ENCODE measurements at places on chromosomes 11 and 22. TPM values are rescaled to one million over a fixed set of nuclear protein-coding genes. Genes with fewer than 3 reads are reported as not detected.

DNA sequence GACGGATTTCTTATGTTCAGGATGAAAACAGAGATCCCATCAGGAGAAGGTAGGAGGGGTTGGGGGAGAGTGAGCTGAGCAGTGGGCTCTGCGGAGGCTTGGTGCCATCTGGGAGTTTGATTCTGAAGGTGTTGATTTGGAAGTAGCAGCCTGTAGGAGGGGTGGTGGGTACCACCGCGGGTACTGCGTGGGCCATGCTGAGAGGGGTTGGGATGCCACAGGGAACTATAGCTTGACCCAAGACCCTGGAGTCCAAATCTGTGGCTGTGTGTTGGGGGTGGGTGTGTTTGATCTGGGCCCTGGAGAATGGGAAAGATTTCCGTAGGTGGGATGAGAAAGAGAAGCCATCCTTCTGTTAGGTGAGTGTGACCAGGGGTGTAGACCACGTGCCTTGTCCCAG is 5.0 kb downstream of the INCENP start:
- DNase-seq, result no peak

DNA sequence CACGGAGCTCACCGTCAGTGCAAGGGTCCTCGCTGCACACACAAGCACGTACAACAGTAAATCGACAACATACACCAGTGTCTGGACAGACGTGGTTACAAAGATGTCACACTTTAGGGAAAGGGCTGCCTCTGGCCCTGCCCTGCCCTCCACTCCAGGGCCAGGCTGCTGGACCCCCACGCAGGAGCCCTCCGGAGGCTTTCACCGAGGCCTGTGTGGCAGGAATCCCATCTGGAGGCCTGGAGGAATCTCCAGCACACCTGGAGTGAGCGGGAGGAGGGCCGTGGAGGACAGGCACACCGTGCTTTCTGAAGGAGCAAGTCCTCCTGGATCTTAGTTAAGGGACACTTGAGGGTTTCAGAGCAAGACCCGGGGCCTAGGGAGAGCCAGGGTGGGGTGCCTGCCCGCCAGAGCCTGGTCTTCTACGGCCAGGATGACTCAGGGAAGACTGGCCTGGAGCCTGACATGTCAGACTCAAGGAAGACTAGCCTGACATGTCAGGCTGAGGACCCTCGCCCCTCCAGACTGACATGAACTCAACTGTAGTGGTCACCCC is 2.1 kb upstream of the PIM3 start:
- DNase-seq, result peak; percentile 44

GRCh38 chr11:69979632-69980031 is 98.5 kb upstream of the ANO1 start:
- DNase-seq, result no peak

- DNase-seq, result peak; percentile 66
Measured at GRCh38 chr11:2929531-2929949, 320 bp upstream of the PHLDA2 start.

- no peak for DNase-seq
Measured at GRCh38 chr11:59273373-59273841, 60.7 kb upstream of the MPEG1 start.

Gene TIMP3
- 65.0 TPM for total RNA-seq

Gene SULT4A1
- total RNA-seq, result not detected

DNA sequence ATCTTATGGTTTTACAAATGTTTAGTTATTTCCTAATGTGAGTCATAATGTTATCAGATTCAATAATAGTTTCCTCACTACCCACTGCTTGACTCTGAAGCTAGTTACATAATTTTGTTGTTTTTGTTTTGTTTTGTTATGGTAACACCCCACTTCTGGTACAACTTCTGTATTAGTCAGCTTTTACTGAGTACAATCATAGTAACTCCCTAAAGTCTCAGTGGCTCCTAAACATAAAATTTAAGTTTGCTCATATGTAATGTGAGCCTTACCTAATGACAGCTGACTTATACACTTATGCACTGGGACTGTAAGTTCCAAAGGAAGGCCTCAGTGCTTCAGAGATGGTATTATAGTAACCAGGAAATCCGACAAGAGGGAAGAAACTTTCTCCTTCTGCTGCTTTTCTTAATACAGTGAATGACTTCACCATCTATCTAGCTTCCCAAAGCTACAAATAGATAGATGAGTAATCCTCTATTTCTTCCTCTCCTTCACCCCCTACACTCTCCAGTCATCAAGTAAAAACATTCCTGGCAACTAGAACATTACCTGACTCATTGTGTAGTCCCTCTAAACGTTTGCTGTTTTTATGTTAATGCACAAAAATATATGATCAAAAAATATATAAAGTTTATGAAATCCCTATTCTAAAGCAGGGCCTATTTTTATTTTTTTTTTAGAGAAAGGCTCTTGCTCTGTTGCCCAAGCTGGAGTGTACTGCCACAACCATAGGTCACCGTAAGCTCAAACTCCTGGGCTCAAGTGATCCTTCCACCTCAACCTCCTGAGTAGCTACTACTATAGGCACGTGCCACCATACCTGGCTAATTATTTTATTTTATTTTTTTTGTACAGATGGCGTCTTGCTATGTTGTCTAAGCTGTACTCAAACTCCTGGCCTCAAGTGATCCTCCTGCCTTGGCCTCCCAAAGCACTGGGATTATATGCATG is 563.0 kb downstream of the SOX6 start:
- DNase-seq, result no peak

GRCh38 chr11:2383852-2384804 is 7.0 kb downstream of the CD81 start:
- peak; percentile 32 for DNase-seq

- DNase-seq, result peak; percentile 29
Measured at GRCh38 chr22:48456449-48456848, 1371.2 kb downstream of the BRD1 start.

Gene RASSF10
- 0.34 TPM for total RNA-seq

DNA sequence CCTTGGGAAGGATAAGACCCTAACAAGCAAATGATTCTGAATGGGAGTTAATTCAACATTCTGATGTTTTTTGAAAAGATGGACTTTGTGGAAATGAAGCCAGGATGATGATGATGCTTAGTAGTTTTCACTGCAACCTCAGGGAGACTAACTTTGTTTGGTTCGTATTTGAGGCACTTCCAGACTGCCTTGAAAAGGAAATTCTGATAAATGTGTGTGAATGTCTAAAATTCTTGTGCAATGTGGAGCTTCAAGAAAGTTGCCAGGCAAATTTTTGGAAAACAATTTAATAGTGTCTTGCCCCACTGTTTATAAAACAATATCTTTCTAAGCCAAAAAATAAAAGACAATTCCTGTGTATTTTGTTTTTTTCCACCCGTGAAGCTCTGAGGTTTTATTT is 11.2 kb upstream of the NAV2 start:
- DNase-seq, result no peak

Gene DAGLA
- 1.9 TPM for total RNA-seq

Gene LRRC4C
- total RNA-seq, result 0.30 TPM

Gene SCGB2A2
- not detected for total RNA-seq

Gene TMPRSS4
- not detected for total RNA-seq

- DNase-seq, result no peak
Measured at GRCh38 chr11:33207408-33207985, 46.2 kb upstream of the CSTF3 start.

Gene CAPN5
- 0.88 TPM for total RNA-seq

DNA sequence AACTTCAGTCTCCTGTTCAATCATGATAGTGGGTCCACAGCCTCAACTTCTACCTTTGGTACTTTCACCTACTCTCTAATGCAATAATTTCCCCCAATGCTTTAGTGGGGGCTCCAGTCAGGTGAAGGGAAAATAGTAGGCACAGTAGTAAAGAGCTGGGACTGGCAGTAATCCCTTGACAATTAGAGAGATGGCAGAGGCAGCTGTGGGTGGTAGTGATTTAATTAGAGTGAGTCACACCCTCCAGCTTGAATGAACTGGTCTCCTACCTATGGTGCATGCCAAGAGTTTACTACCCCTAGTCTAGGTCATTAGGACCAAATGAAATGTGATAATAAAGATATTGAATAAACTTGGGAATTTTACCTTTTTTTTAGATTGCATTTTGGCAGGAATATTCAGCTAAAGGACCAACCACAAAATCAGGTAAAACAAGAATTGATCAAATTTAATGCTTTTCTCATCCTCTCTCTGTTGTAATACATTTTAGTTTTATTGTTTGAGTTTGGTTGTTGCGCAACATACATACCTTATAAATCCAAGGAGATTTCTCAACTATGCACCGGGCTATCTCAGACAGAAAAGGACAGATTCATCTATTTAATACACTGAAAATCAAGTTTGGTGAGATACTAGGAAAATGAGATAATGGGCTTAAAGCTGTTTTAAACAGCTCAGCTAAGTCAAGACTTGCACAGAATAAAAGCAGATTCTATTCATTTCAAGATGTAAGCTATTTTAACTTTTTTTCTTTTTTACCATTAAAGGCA is 9.0 kb downstream of the PRRG4 start:
- DNase-seq, result no peak

GRCh38 chr11:126366064-126366822 is 10.8 kb downstream of the ST3GAL4 start:
- no peak for DNase-seq

Gene CBLIF
- not detected for total RNA-seq

DNA sequence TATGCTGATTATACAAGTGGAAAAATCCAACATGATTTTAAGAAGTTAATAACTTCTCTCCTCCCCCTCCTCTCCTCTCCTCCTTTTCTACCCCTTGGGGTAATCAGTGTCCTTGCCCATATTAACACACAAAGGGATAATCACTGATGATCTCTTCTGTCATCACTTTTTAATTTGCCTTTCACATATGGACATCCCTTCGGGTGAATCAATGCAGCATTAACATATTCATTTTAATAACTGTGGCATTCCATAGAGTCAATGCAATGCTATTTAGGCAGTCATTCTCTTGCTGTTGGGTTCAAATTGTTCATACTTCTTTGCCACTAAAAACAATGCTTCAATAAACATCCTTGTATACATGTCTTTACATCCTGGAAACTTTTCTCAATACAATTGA is 42.9 kb upstream of the GLYATL2 start:
- no peak for DNase-seq

GRCh38 chr11:33694346-33695050 is 6.1 kb downstream of the C11orf91 start:
- DNase-seq, result no peak

Gene APOL3
- total RNA-seq, result 15.1 TPM

- no peak for DNase-seq
Measured at GRCh38 chr22:44677871-44678555, 24.0 kb upstream of the PRR5 start.

- no peak for DNase-seq
Measured at GRCh38 chr11:102216433-102217075, 100.7 kb upstream of the BIRC3 start.

GRCh38 chr11:60910281-60910687 is 3.7 kb upstream of the TMEM109 start:
- DNase-seq, result no peak

DNA sequence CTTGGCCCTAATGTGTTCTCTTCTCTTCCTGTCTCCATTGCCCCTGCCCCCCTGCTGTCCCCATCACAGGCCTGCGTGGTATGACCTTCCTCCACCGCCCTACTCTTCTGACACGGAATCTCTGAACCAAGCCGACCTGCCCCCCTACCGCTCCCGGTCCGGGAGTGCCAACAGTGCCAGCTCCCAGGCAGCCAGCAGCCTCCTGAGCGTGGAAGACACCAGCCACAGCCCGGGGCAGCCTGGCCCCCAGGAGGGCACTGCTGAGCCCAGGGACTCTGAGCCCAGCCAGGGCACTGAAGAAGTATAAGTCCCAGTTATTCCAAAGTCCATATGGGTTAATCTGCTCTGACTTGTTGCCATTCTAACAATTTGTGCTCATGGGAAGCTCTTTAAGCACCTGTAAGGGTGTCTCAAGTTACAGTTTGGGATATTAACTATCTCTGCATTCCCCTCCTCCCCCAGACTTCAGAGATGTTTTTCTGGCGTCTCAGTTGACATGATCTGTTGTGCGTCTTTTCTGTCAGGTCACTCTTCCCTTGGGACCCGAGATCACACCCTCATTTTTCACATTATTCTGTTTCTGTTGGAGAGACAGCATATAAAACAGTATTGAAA is 60.0 kb downstream of the COMMD9 start:
- DNase-seq, result no peak

DNA sequence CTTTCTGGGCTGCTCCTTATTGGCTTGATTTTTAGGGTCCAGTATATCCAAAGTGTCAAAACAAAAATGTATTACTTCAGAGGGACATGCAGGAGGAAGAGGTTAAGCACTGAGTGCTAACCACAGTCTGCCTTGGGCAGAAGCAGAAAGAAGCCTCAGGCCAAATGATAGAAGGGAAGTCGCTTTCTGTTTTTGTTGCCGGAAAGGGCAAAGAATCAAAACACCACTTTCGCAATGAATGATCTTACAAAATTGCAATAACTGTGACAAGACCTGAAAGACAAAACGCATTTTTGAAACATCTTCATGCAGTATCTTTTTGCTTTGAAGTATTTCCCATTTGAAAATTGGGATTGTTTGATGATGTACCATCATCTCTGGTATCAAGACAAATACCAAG is 70.1 kb upstream of the PICALM start:
- no peak for DNase-seq

Gene CHRM4
- not detected for total RNA-seq

Gene VPREB1
- not detected for total RNA-seq

DNA sequence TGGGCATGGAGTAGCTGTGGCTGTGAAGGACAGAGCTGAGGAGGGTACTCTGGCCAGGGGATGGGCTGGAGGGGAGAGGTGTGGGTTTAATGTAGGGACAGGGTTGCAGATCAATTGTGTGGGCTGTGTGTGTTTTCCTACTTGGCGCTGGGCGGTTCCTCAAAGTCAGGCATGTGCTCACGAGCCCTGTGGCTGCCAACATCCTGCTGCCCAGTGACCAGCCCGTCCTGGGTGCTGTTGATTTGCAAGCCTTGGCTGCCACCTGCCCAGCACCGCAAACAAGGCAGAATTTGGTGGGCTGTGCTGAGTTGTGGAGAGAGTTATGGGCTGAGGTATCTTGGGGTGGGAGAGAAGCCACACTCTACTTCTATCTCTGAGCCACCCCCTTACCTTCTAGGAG is 69.2 kb downstream of the SCN3B start:
- peak; percentile 54 for DNase-seq

Measured in psoas muscle (tissue), 8 donors.